ENCODE measurements at places on chromosomes 7 and 10.

DNA sequence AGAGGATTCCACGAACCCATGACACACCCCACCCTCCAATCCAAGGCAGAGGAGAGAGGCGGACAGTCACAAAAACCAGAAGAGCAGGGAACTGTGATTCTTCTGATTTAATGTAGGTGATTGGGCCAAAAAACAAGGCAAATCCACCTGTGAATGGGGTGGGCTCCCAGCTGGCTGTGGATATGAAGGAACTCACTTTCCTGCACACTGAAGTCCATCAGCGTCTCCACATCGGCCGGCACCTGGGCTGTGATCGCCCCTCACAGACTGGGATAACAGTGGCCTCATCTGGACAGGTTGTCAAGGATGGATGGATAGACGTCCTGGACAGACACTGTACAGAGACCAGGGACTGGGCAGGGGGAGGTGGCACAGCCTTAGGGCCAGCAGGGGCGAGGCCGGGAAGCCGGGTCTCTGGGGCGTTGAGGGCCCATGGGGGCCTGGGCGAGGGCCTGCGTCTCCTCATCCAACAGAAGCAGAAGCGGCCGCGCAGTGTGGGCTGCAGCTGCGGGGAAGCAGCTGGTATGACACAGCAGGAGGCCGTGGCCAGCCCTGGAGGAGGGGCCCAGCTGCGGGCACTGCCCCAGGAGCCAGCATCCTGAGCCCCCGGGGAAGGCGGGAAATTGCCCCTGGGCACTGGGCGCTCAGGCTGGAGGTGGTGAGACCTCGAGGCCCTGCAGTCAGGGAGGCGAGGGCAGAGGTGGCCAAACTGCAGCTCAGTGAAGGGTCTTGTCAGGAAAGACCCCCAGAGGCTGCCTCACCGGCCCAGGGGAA lies 54.2 kb downstream of the DIP2C start:
- DNase-seq: no peak

- no peak for DNase-seq
Observed at GRCh38 chr7:112150823-112151641, 55.2 kb downstream of the DOCK4 start.

DNA sequence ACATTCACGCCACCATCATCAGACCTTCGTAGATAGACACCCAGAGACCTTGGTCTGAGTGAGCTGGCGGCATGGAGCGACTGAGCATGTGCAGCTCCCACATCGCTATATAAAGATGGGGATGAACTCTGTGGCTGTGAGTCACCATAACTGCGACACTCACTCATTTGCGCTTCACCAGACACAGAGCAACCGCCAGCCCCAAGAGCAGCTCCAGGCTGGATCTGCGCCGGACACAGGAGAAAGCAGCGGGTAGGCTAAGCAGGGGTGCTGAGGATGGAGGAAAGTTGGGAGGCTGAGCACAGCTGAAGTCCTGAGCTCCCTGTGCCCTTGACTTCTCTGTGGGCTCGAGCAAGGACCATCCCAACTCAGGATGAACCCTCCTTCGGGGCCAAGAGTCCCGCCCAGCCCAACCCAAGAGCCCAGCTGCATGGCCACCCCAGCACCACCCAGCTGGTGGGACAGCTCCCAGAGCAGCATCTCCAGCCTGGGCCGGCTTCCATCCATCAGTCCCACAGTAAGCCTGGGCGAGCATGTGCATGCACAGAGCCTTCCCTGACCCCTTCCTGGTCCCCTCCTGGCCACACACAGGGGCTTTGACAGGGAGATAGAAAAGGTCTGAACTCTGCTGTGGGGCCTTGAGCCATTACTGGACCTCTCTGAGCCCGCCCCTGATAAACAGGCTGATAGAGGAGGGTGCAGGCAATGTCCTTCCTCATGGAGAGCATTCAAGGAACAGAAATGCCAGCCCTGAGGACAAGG lies at the start of gene OPN4:
OPN4 (plus strand) TSS at position 137 of the 762 bp plus-strand sequence; CDS start at position 374, 237 bp downstream.
- no peak for DNase-seq

DNA sequence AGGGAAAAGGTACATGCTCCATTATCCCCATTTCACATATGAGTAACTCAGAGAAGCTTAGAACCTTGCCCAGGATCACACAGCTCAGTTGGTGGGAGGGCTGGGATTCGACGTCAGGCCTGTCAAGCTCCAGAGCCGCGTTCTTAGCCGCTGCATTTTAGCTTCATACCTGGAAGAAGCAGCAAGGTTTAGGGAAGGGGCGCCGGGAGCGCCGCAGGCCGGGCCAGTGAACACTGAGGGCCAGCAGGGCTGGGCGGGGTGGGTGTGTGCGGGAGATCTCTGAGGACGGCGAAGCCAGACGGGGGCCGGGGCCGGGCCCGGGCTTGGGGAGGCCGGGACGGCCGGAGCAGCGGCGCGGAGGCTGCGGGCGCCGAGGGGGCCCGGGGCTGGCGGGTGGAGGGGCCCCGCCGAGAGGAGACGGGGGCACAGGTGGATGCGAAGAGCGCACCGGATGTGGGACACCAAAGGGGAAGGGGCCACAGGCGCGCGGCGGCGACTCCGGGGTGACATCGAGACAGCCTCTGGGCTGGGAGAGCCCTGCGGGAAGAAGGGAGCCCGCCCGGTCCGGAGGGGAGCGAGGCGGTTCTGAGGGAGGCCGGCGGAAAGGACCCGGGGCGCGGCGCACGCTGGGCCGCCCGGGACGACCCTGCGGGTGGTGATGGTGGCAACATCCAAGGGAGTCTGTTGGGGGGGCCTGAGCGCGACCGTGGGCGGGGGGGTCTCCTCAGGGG lies 498 bp downstream of the NDST2 start:
- peak; percentile 37 for DNase-seq

DNA sequence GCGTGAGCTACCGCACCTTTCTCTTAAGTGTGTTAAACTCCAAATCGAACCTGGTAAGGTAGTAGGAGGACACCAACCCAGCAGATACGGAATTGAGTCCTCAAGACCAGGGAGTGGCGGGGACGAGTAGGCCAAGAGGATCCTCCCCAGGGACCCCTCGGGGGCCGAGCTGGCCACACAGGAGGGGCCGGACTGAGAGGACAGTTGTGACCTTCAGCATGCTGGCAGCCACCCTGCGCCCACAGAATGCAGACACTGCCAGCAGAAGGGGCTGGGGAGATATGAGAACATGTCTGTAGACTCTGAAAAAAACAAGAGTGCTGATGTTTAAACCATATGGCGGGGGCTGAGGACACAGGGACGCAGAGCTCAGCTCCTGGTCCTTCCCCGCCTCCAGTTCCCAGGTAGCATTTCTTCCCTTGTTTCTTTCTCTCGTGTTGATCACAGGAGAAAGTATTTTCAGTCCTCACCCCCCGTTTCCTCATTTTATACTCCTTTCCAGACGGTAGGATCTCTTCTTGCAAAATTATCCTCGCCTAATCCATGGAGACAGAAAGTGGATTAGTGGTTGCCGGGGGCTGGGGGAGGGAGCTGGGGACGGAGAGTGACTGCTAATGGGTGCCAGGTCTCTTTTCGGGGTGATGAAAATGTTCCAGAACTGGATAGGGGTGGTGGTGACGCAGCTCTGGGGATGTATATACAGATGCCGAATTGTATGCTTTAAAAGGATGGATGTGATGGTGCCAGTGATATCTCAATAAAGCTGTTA lies 11.5 kb upstream of the UNCX start:
- DNase-seq: no peak

DNA sequence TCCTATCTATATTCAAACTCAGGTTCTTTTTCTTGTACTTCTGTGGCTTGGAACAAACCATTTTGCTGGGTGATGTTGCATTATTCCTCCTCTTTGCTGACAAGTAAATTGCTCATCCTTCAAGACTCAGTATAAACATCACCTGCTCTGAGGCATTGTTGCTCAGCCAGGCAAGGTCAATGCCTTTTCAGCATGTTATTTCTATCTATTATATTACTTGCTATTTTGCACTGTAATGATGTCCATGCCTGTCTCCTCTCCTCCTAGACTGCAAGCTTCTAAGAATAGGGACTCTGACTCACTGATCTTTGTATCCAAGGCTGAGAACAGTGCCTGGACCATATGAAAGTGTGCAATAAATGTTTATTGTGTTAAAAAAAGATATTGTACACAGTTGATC lies 293.8 kb downstream of the RNLS start:
- no peak for DNase-seq

GRCh38 chr7:16810573-16810972 lies 5.8 kb upstream of the AGR2 start:
- no peak for DNase-seq

- DNase-seq: no peak
Observed at GRCh38 chr7:16586081-16586874, 59.3 kb downstream of the ANKMY2 start.

- no peak for DNase-seq
Observed at GRCh38 chr7:145105561-145105960, 269.7 kb upstream of the TPK1 start.

DNA sequence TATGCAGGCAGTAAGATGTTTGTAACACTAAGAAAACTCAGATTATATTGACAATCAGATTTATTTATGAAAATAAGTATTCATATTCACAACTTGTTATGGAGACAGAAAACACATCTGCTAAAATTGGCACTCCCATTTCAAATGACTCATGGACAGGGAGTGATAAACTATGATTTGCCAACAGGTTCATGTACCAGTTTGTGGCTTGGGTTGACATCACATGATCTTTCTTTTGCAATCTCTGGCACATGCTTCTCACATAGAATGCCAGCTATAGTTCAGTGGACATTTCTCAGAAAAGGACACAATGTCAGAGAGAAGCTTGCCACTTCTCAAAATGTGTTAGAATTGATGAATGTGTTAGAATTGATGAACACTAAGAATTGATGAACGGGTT lies 663.2 kb upstream of the ANKRD30A start:
- no peak for DNase-seq

GRCh38 chr7:137642031-137642430 lies 204.7 kb downstream of the DGKI start:
- DNase-seq: no peak

GRCh38 chr7:20958572-20958971 lies 171.9 kb upstream of the SP8 start:
- no peak for DNase-seq

All from activated CD4-positive, alpha-beta T cell treated with anti-CD3 and anti-CD28 coated beads for 1 hour (primary cell).